ENCODE measurements at places on chromosomes 12 and 14.

GRCh38 chr12:59595565-59595882 lies 305 bp upstream of the SLC16A7 start:
- DNase-seq = no peak

- no peak for DNase-seq
Measured at GRCh38 chr12:88273875-88274274, 131.8 kb downstream of the TMTC3 start.

- DNase-seq = no peak
Measured at GRCh38 chr12:109481863-109482262, 4.4 kb downstream of the UBE3B start.

DNA sequence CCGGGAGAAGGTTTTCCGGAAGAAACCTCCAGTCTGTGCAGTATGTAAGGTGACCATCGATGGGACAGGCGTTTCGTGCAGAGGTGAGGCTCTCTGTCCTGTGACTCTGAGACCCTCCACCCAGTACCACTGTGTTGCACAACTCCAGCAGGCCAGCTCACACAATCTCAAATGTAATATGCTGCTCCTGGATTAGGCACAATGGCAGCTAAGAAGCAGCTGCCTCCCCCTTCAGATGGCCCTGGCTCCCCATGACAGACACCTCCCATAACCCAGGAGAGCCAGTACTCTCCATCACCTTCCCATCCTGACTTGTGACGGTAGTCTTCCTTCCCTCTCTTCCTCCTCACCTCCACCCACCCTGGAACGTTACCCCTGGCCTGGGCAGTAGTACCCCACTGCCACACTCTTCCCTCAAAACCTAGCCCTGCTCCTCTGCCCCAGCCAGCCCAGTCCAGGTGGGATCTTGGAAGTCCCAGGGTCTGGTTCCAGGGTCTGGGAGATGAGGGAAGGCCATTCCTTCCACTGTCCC lies 2.1 kb downstream of the TNS2 start:
- DNase-seq = no peak

DNA sequence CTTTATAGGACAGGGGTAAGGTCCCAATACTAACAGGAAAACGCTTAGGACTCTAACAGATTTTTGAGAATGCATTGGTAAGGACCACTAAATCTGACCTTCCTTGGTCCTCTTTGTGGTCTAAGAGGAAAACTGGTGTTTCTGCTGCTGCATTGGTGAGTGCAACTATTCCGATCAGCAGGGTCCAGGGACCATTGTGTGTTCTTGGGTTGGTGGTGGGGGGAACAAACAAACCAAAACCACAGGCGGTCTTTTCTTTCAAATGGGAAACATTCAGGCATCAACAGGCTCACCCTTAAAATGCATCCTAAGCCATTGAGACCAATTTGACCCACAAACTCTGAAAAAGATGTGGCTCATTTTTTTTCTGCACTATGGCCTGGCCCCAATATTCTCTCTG lies 20.7 kb downstream of the EPYC start:
- no peak for DNase-seq

- DNase-seq = no peak
Measured at GRCh38 chr12:120252071-120252906, 13.2 kb downstream of the PXN start.

DNA sequence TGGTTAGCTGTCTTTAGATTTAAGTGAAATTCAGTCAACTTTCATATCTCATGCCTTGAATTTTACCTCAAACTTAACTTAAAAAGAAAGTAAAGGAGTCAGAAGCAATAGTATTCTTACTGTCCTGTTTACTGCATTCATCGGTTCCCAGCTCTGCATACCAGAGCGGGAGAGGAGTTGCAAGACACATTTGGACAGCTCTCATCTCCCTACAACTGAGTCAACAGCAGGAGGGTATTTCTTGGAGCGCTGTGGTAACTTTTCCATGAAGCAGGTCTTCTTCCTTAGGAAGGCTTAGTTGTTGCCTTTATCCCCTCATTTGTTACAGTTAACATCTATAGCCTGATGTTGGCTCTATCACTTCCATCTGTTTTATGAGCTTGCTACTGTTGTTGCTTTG lies 65.1 kb downstream of the TRMT5 start:
- no peak for DNase-seq

GRCh38 chr14:51097287-51097686 lies 2.4 kb upstream of the TRIM9 start:
- DNase-seq = no peak

DNA sequence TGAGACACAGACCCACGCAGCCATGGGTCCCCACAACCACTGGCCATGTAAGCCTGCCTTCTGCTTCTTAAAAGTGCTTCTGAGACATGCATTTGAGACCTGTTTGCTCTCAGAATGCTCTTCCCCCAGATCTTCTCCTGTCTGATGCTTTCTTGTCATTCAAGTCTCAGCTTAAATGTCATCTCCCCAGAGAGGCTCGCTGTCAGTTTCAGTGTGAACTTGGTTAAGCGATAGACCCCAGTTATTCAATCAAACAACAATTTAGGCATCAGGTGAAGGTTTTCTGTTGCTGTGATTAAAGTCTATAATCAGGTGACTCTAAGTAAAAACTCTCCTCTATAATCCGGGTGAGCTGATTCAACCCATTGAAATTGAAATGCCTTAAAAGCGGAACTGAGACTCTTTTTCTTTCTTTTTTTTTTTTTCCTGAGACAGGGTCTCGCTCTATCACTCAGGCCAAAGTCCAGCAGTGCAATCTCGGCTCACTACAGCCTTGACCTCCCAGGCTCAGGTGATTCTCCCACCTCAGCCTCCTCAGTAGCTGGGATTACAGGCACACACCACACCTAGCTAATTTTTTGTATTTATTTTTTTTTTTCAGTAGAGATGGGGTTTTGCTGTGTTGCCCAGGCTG lies 123.4 kb downstream of the KSR2 start:
- no peak for DNase-seq

DNA sequence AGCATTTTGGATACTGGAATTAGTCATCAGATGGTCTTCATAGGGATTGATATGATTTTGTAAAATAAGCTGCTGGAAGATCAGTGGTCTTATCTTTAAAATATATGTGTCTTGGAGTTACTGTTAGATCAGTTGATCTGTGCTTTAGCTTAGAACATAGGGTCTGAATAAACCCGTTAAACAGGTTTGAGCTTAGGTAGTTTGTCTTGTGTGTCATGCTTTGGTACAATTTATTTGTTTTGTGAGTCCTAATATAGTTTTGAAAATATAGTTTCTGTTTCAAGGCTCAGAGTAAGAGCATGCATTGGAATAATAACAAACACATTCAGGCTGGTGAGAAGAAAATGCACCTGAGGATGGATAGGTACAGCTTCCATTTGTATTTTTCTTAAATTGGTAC lies 505.0 kb downstream of the SLC16A7 start:
- DNase-seq = no peak

- no peak for DNase-seq
Measured at GRCh38 chr12:54479421-54479820, 6.0 kb upstream of the GTSF1 start.

- no peak for DNase-seq
Measured at GRCh38 chr12:112595410-112595809, 176.7 kb downstream of the PTPN11 start.

GRCh38 chr12:75439930-75440329 lies 40.6 kb upstream of the GLIPR1 start:
- no peak for DNase-seq

- no peak for DNase-seq
Measured at GRCh38 chr14:80575763-80576162, 364.5 kb upstream of the DIO2 start.

DNA sequence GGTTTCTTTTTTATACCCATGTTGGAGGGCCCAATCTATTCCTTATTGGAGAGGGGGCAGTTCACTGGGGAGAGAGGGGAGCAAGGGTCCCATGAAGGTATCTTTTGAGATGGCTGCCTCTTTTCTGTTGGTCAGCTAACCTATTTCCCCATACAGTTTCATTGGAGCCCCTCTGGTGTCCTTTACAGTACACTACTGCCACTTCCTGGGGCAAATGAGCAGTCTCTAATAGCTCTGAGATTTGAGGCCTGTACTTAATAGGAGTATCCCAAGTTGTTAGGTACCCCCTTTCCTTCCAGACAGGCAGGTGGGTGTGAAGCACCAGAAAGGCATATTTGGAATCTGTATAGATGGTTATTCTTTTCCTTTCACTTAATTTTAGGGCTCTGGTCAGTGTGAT lies 41.3 kb upstream of the RNU6-8 start:
- DNase-seq = peak; percentile 7

- no peak for DNase-seq
Measured at GRCh38 chr14:104586832-104587620, 7.5 kb downstream of the C14orf180 start.

GRCh38 chr12:128079-128478 lies 61.5 kb downstream of the IQSEC3 start:
- DNase-seq = no peak

DNA sequence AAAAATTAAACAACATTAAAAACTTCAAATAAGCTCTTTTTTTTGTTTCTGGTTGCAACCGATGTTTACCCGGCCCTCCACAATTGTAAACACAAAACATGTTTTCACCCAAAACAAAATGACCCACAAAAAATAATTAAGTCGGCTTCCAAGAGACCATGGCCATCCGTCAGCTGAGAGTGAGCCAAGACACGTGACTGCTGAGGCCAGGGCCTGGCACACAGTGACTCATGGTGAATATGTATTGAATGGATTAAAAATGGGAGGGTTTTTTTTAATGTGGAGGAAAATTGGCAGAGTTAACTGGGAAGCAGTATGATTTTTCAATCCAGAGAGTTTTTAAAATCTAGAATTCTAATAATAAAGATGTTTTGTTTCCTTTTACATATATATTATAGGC lies 13.8 kb upstream of the CPNE8 start:
- DNase-seq = no peak

GRCh38 chr12:89993632-89994031 lies 285.0 kb upstream of the ATP2B1 start:
- DNase-seq = no peak

DNA sequence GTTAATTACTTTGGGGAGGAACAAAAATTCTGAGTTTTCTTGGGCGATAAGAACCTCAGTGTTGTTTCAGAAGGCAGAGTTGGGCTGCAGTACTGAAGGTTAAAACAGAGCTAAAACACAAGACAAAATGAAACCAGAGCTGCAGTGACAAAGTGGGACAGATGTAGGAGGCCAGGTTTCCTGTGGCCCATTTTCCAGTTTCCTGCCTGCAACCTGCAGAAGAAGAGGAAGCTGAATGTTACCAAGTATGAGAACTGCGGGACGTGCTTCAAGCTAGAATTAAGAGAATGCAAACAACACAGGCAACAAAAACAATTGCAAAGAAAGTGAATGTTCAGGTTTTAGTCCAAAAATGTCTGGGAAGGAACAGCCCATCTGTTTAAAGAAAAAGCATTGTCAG lies 17.8 kb downstream of the ELK3 start:
- no peak for DNase-seq

DNA sequence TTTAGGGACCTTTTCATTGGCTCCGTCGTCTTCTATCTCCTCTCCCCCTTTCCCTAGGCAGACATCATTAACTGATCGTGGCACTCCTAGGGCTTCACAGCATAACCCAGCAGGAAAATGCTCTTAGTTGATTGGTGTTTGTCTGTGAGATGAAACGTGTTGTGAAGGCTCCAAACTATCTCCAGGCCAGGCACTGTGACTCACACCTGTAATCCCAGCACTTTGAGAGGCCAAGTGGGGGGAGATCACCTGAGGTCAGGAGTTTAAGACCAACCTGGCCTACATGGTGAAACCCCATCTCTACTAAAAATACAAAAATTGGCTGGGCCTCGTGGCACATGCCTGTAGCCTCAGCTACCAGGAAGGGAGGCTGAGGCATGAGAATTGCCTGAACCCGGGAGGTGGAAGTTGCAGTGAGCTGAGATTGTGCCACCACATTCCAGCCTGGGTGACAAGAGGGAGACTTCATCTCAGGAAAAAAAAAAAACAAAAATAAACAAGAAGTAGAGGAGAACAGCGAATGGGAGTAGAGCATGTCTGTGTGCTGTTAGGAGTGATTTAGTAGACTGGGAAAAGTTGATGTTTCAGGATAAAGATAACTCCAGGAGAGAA lies 32.3 kb upstream of the WDR89 start:
- DNase-seq = no peak

- DNase-seq = no peak
Measured at GRCh38 chr14:100069161-100069800, 4.1 kb downstream of the EVL start.

- DNase-seq = no peak
Measured at GRCh38 chr12:47407463-47408129, 298.2 kb downstream of the RPAP3 start.

GRCh38 chr12:3117591-3118015 lies 40.4 kb downstream of the TSPAN9 start:
- DNase-seq = no peak

DNA sequence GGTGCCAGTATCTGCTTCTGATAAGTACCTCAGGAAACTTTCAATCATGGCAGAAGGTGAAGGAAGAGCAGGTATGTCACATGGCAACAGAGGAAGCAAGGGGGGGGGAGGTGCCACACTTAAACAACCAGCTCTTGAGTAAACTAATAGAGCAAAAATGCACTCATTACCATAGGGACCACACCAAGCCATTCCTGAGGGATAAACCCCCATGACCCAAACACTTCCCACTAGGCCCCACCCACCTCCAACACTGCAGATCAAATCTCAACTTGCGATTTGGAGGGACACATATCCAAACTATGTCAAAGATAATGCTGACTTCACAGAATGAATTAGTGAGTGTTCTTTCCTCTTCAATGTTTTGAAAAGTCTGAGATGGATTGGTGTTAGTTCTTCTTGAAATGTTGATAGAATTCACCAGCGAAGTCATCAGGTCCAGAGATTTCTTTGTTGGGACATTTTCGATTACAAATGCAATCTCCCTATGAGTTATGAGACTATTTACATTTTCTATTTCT lies 16.6 kb downstream of the TFCP2 start:
- DNase-seq = no peak

- peak; percentile 18 for DNase-seq
Measured at GRCh38 chr12:44021471-44021971, 185.6 kb downstream of the TMEM117 start.

Measured in GM20000 (cell line).